NCI-H1105 (cell line): ENCODE measurements at places on chromosomes 1 and 21.

DNA sequence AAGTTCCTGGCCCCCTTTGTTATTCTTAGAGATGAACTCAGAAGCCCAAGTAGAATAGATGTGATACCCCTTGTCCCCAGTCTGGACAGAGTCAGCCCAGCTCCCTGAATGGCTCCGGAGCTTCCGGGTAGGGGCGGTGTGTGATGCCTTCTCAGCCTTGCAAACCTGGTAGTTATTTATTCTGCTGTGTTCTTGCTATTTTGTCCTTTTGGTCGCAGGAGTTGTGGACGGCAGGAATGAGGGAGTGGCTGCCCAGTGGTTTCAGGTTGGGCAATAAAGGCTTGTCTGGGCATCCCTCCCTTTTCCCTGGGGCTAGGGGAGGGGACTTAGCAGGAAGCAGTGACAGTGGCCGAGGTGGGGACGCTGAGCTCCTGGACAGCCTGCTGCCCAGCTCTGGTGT is 2.8 kb downstream of the PTPRU start:
- DNase-seq, result no peak

DNA sequence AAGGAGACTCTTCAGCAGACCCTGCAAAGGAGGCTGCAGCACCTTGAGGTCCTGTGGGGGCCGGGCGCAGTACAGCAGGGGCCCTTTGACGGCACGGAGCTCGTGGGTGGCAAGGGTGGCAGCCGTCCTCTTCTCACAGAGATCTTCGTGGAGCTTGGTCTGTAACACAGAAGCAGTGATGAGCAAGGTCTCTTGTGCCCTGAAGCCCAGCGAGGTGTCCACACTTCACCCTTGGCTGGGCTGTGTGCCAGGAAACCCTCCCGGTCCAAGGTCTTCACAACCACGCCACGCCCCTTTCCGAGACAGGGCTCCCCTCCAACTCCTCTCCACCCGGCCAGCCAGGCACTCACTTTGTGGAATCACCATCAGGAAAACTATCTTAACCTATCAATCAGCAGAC is 11.3 kb downstream of the LRRC47 start:
- no peak for DNase-seq

DNA sequence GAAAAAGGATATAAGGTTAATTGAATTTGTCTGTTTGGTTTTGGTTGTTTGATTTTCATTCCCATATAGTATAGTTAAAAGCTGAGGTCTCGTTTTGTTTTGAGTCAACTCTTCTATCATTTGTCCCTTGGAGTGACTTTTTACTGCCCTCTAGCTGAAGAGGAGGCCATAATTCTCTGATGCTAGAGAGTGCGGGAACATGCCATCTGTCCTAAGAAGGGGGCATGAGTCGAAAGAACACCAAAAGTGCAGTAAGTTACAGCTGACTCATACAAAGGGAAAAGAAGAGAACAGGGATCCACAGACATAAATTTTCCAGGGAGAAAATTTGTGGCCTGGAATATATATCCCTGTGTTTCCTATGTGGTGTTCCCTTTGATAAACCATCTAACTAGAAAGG is 4.1 kb downstream of the KRTAP21-3 start:
- DNase-seq, result no peak

DNA sequence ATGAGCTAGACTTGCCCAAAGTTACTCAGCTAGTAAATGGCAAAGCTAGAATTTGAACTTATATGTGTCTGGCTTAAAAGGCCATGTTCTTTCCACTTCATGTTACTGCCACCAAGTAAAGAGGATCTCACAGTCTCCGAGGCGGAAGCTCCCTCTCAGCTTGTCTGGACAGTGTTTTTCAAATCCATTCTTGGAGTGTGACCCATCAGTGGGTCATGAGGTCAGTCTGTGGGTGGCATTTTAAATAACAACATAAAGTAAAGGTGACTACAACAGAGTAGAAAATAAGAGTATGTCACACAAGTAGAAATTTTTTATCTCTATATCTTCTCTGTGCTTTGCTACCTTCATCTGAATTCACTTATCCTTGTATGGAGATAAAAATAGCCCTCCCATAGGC is 3.2 kb upstream of the HMGB4 start:
- no peak for DNase-seq

- no peak for DNase-seq
Measured at GRCh38 chr1:30817077-30817438, 59.5 kb upstream of the LAPTM5 start.

GRCh38 chr1:16464917-16465625 is 24.5 kb downstream of the NECAP2 start:
- DNase-seq, result no peak

- no peak for DNase-seq
Measured at GRCh38 chr1:50135716-50136115, 27.0 kb downstream of the ELAVL4 start.

DNA sequence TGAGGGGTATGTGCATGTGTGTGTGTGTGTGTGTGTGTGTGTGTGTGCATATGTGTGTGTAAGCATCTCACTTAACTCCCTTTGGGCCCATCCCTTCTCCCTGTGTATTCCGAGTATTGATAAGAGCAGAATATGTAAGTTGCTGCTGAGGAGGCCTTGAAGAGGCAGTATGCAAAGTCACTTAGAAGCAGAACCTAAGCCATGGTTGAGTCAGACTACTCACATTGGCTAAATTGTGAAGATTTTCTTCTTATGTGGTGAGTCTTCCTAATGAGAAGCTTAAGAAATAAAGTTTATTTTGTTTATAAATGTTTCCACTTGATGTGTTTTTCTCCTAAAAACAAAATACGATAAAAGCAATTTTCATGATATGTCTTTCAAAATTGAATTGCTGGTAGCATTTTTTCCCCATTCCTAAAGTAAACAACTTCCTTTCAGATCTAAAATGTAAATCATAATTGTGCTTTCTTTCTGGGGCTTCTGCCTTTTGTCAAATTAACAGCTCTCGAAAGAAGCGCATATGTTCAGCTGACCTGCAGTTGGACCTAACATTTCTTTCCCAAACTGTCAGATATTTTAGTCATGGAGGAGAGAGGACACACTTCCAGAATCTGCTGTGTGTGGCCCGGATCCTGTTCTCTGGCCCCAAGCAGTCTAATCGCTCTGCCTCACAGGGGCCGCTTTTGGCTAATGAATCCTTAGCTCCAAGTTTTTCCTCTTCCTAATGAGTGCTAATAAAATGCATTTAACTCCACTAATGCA is 284.0 kb downstream of the DUSP10 start:
- no peak for DNase-seq

DNA sequence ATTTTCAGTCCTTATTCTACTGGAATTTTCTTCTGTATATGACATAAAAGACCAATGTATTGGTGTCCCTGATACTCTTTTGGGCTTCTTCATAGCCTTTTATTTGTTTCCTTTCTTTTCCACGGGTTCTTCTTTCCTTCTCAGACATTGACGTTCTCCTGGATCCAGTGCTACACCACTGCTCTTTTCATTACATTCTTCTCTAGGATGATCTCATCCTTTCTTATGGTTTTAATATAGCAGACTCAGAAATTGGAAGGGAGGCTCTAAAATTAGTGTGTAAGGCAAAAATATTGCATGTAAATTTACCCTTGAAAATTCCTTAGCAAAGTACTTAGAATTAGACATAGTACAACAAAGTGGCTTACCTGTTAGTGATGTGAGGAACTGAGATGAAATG is 65.3 kb downstream of the SELENOF start:
- DNase-seq, result no peak

DNA sequence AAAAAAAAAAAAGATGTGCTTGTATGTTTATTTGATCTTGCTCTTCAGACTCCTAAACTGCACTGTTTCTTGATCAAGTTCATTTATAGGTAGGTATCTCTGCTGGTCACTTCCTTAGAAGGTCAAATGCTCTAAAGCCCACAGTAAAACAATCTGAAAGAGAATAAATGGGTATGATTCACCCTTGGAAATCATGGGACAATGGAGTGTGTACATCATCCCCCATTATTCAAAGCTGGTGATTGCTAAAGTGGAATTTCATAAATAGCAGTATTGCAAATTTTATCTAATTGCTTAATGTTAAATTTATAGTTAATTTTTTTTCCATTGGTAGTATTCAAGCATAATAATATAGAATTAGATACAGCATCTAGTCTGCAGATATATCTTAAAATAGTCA is 53.4 kb downstream of the MIER1 start:
- no peak for DNase-seq

DNA sequence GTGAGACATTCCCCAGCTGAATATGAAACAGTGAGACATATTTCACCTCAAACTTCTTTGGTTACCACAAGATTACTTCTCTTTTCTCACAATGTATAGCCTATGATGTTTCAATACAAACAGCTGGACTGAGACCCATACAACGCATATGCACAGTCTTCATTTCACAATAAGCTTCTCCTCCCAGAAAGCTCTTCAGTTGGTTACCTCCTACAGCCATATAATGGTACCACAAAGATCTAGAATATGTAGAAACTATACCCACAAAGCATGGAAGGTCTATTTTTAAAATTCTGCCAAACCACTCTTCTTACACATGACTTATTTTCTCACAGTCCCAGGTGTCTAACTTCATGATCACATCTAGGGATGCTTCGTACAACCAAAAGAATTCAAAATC is 70.8 kb downstream of the JAK1 start:
- no peak for DNase-seq

DNA sequence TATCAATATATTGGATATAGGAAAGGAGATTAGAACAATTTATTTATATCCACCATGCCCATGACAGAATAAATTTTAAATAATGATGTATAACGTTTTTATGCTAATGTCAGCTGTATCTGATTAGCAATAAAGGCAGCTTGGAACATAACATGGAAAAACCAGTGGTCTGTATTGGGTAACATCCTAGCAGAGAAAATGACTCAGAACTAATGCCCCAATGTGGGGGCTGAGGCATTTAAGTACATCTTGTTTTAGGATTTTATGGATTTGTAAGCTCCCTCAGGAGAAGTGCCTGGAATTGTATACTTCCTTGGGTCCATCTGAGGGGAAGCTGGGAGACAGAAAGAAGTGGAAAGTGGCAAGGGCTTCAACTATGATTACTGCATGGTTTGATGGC is 82.3 kb downstream of the HMCN1 start:
- DNase-seq, result no peak

- no peak for DNase-seq
Measured at GRCh38 chr1:220691053-220691684, 1.0 kb downstream of the C1orf115 start.

- DNase-seq, result no peak
Measured at GRCh38 chr1:238409932-238410331, 519.2 kb upstream of the ZP4 start.

DNA sequence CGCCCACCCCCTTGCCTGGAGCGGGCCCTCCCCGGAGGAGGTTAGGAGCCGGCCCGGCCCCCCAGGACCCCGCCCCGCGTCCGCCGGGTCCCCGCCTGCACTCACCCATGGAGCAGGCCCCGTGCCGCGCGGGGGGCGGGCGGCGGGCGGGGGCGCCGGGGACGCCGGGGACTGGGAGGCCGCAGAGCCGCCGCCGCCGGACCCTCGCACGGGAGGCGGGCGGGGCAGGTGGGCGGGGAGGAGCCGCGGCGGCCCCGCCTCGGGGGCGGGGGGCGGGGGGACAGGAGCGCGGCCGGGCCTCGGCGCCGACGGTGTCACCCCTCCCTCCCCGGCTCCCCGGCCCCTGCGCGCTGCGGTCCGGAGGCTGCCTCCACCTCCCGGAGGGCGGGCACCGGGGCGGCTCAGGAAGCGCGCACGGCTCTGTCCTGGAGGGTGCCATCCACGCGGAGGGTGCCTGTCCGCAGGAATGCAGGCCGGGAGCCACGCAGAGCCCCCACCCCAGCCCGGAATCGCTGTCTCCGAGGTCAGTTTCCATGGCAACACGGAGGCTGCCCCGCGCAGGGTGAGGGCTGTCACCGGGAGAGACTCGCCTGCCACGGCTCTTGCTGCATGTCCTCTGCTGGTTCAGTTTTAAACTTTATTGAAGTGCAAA is 5.9 kb upstream of the PLEKHG5 start:
- peak; percentile 51 for DNase-seq

DNA sequence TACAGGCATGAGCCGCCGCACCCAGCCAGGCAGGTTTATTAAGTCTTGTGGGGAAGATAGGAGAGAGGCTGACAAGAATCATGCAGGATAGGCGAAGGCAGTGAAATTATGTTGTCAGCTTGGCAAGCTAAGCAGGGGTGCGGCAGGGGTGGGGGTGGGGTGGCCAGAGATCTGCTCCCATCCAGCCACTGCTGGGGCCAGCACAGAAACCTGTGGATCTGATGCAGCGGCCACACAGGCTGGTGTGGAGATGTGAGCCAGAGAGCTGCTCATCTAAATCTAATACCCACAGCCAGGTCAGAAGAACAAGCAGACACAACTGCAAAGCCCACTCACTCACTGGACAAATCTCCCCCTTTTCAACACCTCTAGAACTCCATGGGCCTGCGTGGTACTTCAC is 68.7 kb downstream of the KCTD3 start:
- no peak for DNase-seq

DNA sequence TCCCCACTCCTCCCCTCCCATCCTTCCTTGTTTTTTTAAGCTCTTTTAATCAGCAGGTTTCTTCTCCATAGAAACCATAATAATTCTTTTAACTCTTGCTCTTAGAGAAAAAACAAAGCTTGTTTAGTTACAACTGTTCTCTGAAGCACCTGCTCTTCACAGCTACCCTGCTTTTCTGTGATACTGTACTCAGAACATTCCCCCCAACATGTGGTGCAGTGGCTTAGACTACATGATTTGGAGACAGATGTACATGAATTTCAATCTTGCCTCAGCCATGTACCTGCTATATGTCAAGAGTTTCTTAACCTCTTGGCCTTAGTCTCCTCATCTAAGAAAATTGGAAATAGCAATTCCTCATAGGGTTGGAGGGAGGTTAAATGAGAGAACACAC is 33.5 kb downstream of the LAMC2 start:
- DNase-seq, result no peak

DNA sequence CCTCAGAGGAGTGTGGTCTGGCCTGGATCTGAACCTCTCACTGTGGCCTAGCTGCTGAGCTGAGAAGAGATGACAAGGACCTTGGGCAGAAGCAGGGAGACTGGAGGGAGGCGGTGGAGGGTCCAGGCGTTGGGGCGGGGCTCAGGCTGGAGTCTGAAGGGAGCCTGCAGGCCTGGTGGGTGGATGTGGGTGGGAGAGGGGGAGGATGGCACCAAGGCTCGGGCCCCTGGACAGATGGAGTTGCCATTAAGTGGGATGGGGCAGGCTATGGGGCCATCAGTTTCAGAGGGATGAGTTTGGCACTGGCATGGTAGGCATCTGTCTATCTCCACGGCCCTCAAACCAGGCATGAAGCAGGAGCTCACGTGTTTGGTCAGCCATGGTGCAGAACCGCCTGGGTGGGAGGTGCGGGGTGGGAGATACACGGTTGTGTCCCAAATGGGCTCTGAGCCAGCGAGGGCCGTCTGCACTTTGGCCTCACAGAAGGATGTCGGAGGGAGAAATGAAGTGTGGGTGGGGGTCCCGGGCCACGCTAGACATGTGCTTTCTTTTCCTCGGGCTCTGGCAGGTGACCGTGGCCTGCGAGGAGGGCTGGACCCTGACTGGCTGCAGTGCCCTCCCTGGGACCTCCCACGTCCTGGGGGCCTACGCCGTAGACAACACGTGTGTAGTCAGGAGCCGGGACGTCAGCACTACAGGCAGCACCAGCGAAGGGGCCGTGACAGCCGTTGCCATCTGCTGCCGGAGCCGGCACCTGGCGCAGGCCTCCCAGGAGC is 23.6 kb downstream of the PCSK9 start:
- DNase-seq, result no peak
